ENCODE measurements at places on chromosomes 3 and 15.

DNA sequence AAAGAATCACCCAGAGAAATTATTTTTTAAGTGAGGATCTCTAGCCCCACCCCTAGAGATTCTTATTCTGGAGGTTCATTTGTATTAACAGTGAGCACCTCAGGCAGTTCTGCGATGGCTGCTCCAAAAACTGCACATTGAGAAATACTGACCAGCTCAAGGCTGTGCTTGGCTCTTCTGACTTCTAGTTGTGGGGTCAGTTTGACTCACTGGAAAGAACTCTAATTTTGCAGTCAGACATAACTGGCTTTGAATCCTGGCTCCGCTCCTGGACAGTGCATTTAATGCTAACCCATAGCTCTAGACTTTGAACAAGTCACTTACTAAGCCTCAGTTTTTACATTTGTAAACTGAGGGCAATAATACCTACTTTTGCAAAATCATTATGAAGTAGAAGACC is 123.6 kb upstream of the SKOR1 start:
- no peak for DNase-seq

- DNase-seq, result no peak
Measured at GRCh38 chr3:112333381-112334317, 693 bp downstream of the CD200 start.

DNA sequence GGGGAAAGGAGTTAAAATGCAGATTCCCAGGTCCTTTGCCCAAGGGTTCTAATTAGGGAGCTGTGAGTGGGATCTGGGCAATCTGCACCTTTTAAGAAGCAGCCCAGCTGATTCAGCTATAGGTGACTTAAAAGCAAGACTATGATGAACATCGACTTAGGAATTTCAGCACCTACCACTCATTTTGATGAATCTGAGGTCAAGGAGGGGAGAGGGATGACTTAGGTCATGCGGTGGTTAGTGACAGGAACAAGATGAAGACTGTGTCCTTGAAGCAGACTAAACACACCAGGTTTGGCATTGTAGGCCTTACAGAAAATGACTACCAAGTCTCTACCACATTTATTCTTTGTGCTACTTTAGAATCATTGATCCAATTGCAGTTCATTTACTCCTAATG is 196.3 kb downstream of the DTWD1 start:
- no peak for DNase-seq

GRCh38 chr15:31271224-31271635 is 55.4 kb upstream of the KLF13 start:
- DNase-seq, result no peak

DNA sequence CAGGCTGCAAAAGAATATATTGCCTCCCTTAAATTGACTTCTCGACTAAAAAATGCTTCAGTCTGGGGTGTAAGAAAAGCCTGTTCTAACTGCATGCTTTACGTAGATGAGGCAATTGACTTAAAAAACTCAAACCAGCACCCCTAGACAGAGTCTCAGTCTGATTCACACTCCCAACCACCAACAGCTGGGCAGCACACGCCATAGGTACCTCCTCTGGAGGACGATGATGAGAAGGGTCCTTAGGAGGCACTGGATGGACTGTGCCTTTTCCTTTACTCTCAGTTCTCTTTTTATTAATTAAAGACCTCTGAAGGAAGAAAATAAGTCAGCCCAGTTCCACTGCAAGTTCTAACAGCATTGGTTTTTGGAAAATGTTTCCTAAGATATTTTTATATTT is 175.0 kb downstream of the PDZRN3 start:
- DNase-seq, result no peak

- no peak for DNase-seq
Measured at GRCh38 chr3:150059241-150059640, 88.5 kb upstream of the PFN2 start.

DNA sequence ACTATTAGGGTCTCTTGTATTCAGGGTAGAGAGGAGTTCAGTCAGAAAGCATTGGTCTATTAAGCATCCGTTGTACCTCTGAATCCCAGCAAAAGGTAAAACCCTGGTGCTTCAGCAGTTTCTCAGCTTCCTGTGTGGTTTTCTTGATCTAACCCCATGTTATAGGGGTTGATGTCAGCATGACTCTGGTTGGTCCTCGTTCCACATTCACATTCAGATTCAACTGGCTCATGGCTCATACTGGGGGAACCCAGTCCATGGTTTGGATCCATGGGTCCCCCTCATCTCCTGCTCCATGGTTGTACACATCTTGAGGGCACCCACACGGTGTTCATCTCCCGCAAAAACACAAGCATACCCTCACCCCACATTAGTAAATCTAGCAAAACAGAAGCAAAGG is 47.7 kb upstream of the C2CD4B start:
- DNase-seq, result no peak

- DNase-seq, result no peak
Measured at GRCh38 chr15:39084674-39085530, 496.0 kb upstream of the THBS1 start.

GRCh38 chr3:126485176-126485897 is 9.6 kb upstream of the ZXDC start:
- no peak for DNase-seq

GRCh38 chr15:58957101-58957973 is 23.9 kb upstream of the SLTM start:
- DNase-seq, result peak; percentile 75

- no peak for DNase-seq
Measured at GRCh38 chr15:66739287-66739686, 37.3 kb downstream of the SMAD6 start.

- no peak for DNase-seq
Measured at GRCh38 chr3:126866175-126866759, 116.6 kb upstream of the PLXNA1 start.

DNA sequence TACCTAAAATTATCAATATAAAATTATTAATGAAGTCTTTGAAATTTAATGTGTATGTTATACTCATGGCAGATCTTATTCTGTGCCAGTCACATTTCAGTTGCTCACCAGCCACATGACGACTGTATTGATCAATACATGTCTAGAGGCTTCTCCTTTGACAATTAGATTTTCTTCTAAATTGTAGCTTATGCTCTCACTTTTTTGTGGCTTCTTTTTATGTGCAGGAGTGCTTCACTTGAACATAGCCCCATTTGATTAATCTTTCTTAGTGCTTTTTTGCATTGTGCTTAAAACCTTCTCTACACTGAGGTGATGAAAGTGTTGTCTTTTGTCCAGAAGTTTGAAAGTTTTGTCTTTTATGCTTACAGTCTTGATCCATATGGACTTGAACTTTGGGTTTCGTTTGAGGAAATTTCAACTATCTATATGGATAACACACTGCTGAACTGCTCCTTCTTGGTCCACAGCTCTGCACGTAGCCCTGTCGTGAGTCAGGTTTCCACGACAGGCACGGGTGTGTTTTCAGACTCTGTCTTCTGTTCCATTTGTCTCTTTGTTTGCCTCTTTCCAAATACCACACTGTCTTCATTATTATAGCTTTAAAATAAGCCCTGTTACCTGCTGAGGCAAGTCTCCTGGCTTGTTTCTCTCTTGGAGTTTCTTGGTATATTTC is 393.9 kb upstream of the CFAP20DC start:
- DNase-seq, result no peak

DNA sequence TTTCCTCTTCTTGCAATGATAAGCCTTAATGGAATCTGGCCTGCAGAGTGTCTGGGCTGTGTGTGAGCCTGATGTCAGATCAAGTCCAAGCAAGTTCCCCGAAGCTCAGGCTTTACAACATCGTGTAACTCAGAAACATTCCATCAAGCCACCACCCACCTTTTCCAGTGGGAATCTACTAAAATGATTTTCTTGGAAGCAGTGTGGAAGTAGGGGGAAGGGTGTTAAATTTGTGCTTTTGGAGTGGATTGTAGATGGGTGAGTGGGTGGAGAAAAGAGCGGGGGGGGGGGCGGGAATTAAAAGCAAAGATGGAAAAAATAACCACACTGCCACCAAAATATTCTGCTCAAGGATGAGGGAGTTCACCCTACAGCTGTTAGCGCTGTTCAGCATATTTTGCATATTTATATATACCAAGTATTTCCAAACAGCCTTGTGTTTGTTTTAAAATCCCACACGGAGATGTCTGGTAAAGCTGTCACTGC is 53.6 kb downstream of the VGLL3 start:
- DNase-seq, result no peak

DNA sequence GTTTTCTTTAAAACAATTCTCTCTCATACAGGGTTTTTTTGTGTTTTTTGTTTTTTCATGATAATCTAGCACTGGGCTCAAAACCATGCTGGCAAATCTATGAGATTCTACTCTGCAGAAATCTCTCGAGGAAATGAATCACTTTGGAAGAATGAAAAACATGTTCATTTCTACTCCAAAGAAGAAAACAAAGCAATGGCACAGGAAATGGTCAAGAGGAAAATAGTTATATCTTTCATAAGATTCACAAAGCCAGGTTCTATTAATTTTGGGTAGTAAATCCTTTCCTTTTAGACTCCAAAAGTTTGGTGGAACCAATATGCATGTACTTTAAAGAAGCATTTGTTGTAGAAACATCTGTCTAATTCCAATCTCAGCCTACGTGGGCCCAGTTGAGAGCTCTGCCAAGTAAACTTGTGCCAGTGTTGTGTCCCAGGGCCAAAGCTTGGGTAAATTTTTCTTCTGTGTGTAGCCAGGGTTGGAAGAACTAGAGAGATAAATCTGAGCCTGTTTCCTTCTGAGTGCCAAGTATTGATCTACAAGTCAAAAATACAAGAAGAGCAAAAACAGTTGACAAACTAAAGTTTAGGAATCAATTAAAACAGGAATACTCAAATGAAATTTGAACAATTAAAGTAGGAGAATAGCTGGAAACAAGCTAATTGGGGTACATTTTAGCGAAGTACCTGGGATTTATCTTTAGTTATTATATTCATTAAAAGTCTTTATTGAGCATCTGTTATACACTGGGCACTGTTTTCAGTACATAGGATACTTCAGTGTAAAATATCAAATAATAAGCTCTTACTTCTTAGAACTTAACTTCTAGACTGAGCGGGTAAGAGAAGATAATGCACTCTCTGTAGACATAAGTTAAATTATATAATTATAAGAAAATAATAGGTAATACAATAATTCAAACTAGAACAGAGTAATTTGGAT is 657.5 kb upstream of the NECTIN3 start:
- DNase-seq, result no peak

GRCh38 chr3:61608711-61609110 is 47.3 kb downstream of the PTPRG start:
- no peak for DNase-seq

- no peak for DNase-seq
Measured at GRCh38 chr3:184631472-184631861, 69.9 kb downstream of the EPHB3 start.

DNA sequence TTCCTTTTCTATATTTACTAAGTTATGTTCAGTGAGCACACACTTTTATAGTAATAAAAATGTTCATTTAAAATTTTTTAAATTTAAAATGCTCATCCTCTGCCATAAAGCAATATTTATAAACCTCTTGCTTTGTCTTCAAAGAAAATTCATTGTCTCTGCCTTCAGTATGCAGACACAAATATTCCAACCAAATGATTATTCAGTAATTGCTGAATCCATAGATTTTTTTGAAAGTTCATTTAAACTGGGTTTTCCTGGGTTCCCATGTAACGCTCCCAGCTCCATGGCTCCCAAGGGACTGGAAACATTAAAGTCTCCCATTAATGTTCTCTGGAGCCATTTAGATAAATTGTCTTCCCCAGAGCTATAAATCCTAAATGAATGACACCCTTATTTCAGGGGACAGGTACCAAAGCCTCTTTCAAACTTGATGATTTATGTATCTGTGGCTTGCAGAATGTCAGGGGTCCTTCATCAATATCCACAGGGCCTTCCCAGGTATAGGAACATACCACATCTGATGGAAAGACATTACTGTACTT is 15.2 kb upstream of the GLCE start:
- DNase-seq, result no peak

DNA sequence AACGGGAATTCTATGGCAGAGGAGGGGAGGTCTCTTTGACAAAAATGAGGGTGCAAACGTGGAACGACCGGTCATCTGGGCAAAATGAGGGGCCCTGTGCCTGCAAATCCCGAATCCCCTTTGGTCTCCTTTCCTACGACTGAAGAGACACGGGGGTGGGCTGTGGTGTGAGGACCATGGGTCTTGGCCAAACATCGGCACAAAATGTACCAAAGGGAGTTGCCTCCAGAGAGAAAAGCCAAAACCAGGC is 498 bp downstream of the ZNF280D start:
- DNase-seq, result peak; percentile 61

GRCh38 chr3:47856669-47857068 is 53.7 kb downstream of the DHX30 start:
- no peak for DNase-seq

DNA sequence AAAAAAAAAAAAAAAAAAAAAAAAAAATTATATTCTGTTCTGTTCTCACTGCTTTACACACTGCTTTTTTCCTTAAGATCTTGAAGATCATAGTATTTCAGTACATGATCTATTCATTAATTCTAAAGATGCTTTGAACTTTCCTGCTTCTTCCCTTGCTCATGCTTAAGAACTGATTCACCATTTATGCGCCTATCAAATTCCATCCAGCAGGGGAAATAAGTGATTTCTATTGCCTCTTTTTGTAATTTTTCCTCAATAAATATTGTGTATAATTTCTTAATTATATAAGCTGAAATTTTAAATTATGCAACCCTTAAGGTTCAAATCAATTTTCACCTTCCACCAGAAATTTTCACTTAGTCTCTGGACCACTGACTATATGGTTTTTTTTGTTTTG is 10.6 kb downstream of the DENND6A start:
- no peak for DNase-seq

DNA sequence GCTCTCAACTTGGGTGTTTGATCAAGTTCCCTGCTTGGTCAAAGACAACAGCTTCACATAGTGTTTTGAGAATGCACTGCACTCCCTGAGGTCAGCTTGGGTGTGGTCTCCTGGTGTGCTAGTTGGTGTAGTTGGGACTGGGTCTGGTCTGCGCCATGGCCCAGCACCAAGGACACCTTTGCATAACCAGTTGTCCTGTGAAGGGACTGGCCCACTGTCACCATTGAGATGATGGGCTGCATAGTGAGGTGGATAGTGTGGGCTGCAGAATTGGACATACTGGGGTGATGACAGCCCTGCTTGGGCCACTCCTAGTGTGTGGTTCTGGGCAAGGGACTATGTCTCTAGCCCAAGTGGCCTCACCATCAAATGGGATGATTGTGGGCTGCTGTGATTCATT is 9.5 kb downstream of the RPSA start:
- DNase-seq, result no peak

DNA sequence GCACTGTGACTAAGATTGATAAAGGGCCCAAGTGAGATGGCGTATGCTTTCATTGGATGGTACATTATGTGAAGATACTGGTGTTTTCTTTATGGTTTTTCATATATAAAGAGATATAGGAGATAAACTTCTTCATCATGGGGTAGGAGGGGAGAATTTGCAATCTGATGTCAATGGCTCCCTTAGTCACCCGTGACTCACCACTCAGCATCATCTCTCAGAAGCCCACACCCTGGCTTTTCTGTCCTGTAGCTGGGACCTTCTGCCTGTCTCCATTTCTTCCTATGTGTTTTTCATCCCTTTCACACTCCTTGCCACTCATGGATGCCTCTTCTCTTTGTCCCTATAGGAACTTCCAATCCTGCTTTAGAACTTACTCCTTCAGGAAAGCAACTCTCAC is 114.3 kb upstream of the SEMA6D start:
- DNase-seq, result no peak
